ENCODE measurements at places on chromosomes 7 and 10. TPM values are rescaled to one million over a fixed set of nuclear protein-coding genes. Genes with fewer than 3 reads are reported as not detected.

Gene ZNF488
- not detected for total RNA-seq

Gene CRCP
- 41.3 TPM for total RNA-seq

Gene LOXL4
- total RNA-seq = 13.3 TPM

Gene ARMC3
- not detected for total RNA-seq

Gene NPSR1
- not detected for total RNA-seq

Gene IGFBP3
- total RNA-seq = 21.3 TPM

Gene CFTR
- not detected for total RNA-seq

Gene WBP1L
- 26.5 TPM for total RNA-seq

Gene TEX47
- total RNA-seq = not detected

Gene MYL10
- not detected for total RNA-seq

Gene AKR1C4
- total RNA-seq = not detected

Gene MAD1L1
- total RNA-seq = 55.2 TPM

Gene DRGX
- total RNA-seq = not detected

Gene ASB4
- not detected for total RNA-seq

Gene SEMA3C
- total RNA-seq = 126 TPM

Gene ZNF485
- total RNA-seq = 2.4 TPM

Gene TRPV5
- not detected for total RNA-seq

Gene ACTR1A
- total RNA-seq = 96.8 TPM

Gene DYDC2
- total RNA-seq = under 0.01 TPM
